Fibroblast of the aortic adventitia (primary cell): ENCODE measurements at places on chromosomes 4 and X. TPM values are rescaled to one million over a fixed set of nuclear protein-coding genes. Genes with fewer than 3 reads are reported as not detected.

DNA sequence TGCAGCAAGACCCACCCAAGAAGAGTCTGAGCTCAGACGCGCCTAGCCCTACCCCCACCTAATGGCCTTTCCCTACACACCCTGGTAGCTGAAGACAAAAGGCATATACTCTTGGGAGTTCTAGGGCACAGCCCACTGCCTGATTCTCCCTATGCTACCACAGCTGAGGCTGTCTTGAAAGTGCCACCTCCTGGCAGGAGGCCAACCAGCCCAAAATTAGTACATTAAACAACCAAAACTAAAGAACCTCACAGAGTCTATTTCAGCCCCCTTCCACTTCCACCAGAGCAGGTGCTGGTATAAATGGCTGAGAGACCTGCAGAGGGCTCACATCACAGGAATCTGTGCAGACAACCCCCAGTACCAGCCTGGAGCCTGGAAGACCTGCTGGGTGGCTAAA, 119.1 kb downstream of the HMGN5 start:
- DNase-seq = no peak

FGD1 gene
- total RNA-seq = 11.1 and 11.9 TPM in 2 replicates

- DNase-seq = no peak
Observed at GRCh38 chr4:88725986-88726385, 28.4 kb upstream of the NAP1L5 start.

DNA sequence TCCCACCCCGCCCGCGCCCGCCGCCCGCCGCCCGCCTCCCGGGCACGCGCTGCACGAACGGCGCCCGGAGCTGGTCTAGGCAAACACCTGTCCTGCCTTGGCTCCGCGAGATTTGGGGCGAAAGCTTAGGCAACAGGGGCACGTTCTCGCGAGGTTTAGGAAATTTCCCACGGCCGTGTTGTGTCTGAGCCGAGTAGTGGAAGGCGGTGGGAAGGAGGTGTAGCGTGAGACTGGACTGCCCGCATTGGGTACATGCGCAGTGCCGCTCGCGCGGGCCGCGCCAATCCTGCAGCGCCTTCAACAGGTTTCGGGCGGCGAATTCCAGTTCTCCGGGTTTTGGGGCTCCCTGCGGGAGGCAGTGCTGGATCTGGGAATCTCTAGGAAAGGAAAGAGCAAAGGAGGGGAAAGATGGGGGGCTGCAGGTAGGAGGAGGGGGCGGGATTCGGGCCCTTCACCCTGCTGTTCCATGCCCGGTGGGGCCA, 1.3 kb upstream of the RBPJ start:
- DNase-seq = peak; percentile 100

ANXA10 gene
- total RNA-seq = 7.0 and 83.5 TPM in 2 replicates

C4orf50 gene
- 0.08 TPM in 1 of 2 replicates, not detected in the other for total RNA-seq

DNA sequence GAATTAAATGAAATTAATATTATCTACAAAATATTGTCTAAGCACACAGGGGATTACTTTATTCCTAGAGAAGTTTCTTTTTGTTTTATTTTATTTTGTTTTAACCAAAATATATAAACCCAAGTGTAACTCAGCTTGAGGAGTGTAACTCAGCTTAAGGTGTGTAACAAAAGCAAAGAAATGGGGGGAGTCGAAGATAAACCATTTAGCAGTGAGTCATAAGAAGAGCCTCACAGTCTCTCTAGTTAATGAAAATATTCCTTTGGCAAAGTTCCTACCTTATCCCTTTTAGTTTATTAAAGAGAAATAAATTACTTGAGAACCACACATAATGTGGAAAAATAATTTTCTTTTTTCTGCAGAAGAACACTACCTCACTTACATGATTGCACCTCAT, 261.8 kb downstream of the KCTD8 start:
- DNase-seq = no peak

DNA sequence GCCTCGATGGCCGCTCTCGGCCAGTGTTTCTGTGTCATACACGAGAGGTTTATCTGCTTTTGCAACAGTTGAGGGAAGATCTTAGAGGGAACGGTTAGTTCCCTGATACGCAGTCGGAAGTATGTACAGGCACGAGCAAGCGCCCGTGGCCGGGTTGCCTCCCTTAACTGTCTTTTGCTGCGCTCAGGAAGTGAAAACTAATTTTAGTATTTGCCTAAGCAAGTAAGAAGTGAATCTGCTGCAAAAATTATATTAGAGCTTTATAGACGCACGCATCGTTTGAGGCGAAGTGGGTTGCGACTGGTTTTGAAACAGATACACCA, 695 bp downstream of the MTM1 start:
- DNase-seq = peak; percentile 46

- no peak for DNase-seq
Observed at GRCh38 chrX:139905743-139906142, 27.1 kb downstream of the ATP11C start.

MAGEA12 gene
- not detected in 2 replicates for total RNA-seq

- no peak for DNase-seq
Observed at GRCh38 chr4:134700251-134700650, 498.7 kb upstream of the PABPC4L start.

DNA sequence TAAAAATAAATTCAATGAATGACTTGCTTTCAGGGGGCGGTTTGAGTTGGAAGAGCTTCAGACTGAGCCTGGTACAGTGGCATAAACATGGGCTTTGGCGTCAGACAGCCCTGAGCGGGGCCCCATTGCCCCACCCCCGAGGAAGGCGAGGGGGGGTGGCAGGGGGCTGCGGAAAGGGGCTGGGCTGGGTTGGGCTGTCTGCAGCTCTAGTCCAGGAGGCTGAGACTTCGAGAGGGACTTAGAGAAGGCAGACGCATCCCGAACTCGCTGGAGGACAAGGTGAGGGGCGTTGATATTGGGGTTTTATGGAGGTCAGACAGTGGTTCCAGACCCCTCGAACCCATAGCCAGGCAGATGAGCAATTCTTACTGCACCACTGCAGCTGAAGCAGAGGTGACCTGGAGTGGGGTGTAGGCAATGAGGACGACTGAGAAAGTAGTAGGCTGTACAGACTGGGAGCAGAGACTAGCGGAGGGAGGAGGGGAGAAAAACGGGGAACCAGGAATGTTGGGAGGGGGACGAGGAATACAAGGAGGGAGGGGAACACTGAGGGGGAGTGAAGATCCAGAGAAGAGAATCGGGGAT, at the start of gene MAGED2:
Gene MAGED2 (plus strand): TSS at position 222 of the 585 bp plus-strand sequence. CDS start 1,587 bp downstream, outside the sequence.
- peak; percentile 28 for DNase-seq

DNA sequence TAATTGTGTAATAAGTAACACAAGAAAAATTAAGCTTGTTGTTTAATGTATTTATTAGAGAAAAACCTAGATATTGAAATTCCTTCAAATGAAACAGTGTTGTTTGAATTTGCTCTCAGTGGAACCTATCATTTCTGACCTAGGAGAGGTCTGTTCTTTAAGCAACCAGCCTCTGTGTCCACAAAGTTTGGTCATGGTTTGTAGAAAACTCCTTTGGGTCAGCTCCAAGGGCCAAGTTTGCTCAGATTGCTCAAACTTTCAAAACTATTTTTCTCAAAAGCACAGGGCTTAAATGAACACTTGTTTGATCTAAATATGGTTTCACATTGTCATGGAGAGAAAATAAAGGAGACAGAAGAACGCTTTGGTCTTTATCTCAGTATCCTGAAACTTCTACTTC, 29.6 kb upstream of the RPL34 start:
- peak; percentile 16 for DNase-seq

PPBP gene
- not detected in 2 replicates for total RNA-seq

TDO2 gene
- 1.5 and 1.8 TPM in 2 replicates for total RNA-seq

DNA sequence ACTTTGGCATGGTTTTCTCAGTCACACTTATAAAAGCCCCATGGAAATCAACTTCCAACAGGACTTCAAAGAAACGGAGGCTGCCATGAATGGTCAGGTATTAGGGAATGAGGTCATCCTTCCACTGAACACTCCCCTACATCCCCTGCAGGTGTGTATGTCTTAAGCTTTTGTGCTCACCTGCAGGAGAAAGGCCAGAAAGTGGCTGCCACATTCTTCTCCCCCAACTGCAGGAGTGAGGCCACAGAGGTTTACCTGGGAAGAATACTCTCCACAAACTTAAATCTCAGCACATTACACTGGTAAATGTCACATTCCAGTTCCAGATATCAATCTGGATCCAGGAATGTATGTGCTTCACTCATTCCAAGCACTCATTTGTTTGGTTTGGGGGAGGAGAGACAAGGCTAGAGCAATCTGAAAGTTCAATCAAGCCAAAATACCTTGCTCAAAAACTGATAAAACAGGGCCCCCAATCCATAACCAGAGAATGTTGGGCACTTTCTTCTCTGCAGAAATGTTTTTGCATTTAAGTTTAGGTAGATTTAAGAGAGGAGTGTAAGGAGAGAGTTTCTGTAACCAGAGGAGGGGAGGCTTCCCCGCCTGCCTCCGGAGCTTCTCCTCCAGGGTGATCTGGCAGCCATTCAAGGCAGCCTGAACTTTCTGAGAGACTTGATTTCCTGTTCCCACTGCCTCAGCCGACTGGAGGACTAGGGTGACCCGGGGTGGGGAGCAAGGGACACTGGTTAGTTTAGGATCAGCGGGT, 15.4 kb downstream of the FAM9C start:
- DNase-seq = peak; percentile 39

UCP1 gene
- total RNA-seq = not detected in 2 replicates

GRCh38 chr4:26263165-26263564, 57.6 kb upstream of the RBPJ start:
- no peak for DNase-seq

MXRA5 gene
- 4.7 and 8.5 TPM in 2 replicates for total RNA-seq

DNA sequence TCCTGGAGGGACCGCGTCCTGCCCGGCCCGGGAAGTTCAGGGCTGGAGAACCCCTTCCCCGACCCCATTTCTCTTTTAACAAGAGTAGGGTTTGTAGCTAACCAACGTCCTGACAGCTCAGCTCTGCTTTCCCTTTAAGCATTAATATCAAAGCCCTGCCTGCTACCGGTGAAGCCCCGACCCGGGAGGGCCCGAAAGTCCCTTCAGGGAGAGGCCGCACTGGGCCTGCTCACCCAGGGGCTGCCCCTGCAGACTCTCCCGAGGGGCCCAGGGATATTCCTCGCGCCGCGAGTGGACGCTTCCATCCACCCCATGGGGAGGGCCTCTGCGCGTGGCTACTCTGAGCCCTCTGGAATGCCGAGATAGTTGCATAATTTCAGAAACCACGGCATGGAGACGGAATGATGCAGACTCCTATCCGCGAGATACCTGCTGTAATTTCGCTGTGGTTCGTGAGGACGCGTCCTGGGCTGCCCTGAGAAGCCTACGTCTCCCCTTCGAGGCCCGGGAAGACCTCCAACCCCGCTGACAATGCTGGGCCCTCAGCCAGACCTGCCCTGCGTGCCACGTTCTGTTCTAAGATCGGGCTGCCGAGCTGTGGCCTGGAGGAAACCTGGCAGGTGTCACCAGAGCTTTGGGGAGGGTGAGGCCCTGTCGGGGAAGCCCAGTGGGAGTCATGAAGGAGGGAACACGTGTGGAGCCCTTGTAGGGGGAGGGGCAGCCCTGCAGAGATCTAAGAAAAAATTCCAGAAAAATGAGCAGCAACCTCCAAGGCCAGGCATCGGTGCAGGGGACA, 999 bp upstream of the CTBP1 start:
- DNase-seq = peak; percentile 48
